ENCODE measurements at places on chromosomes 1 and 21. TPM values are rescaled to one million over a fixed set of nuclear protein-coding genes. Genes with fewer than 3 reads are reported as not detected.

The LRRC8C gene
- total RNA-seq = 11.9 TPM

GRCh38 chr21:34606051-34606450, 8.9 kb downstream of the RCAN1 start:
- DNase-seq = no peak

- DNase-seq = no peak
Measured at GRCh38 chr21:14977814-14978213, 87.0 kb downstream of the NRIP1 start.

DNA sequence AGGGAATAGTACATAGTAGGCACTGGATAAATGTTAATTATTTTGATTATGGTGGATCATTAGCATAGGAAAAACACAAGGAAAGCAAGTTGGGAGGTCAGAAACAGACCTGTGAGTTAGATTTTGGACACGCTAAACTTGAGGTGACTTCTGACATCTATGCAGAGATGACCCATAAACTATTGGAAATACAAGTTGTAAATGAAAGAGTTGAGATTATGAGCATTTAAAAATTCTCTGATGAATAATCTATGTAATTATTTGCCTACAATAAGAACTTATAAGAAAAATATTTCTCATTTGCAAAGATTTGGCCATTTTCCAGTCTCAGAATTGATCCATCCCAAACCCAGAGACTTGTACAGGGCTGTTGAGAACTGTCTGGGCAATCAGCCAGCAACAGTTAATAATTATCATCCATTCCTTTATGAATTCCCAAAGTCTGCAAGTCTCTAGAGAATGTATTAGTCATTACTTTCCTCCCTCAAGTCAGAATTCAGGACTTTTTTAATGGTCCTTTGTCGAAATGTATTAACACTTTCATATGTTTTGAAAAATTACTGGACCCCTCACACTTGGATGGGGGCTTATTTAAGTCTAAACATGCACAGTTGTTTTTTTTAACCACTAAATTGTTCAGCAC, 19.4 kb upstream of the SLAMF6 start:
- no peak for DNase-seq

The OR2T35 gene
- total RNA-seq = not detected

DNA sequence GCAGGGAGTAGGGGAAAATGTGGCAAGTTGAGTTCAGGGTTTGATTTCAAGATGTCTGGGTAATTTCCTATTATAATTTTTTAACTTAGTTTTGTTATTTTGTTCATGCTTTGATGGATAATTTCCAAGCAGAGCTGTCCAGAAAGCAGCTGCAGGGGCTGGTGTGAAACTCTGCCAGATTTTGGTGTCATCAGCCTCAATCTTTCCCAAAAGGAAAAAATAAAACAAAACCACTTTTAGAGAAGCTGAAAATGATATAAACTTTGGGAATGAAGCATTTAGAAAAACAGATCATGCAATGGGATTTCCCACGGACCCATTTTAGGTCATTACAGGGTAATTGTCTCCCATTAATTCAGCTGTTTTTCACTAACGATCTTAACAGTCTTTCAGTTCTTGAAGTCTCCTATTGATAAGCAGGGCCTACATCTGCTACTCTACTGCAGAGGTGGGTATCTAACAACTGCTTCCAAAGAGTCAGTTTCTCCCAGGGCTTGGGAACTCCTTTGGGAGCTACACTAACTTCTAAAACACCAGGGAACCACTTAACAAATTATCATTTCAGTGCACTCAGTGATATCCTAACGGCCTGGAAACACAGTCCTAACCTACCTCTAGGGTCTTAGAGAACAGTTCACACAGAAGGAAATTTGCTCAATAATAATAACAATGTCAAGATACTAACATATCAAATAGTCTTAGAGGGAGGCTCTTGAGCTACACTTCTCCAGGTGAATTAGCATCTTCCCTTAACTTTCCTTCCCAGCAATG, 12.3 kb downstream of the ZNF436 start:
- no peak for DNase-seq

The C4BPA gene
- total RNA-seq = not detected

The FAM163A gene
- not detected for total RNA-seq

The GLIS1 gene
- 0.74 TPM for total RNA-seq

DNA sequence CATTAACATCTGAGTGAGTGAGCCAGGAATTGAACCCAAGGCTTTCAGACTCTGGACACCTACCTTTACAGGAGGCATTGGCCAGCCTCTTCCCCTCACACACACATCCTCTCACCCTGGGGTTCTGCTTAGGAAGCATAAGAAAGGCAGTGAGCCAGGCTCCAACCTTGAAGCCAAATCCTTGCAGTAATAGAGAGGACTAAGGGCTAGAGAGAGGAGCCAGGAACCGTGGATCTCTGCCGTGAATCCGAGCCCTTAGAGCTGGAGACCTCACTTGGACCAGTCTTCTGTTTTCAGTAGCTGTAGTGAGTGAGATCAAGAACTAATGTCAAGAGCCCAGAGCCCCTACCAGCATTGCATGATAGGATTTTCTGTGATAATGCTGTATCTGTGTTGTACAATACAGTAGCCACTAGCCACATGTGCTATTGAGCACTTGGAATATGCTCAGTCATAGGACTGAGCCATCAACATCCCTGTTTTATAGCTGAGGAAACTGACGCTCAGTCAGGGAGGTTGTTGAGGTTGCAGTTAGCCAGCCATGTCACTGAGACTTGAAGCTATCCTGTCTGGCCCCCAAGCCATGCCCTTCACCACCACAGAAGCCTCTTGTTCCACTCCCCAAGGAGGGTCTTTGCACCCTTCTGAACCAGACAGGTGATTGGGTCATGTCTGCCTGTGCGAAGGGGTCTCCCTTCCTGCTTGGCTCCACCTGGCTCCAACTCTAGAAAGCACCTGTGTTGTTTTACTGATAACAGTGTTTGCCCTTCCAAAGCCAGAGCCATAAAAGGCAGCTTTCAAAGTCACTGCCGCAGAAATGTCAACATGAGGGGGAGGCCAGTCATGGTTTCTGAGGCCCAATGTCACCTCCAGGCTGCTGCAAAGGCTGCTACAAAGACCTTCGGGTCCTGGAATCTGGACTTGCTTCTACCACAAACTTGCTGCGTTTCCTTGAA, 101.1 kb upstream of the JUN start:
- DNase-seq = no peak

DNA sequence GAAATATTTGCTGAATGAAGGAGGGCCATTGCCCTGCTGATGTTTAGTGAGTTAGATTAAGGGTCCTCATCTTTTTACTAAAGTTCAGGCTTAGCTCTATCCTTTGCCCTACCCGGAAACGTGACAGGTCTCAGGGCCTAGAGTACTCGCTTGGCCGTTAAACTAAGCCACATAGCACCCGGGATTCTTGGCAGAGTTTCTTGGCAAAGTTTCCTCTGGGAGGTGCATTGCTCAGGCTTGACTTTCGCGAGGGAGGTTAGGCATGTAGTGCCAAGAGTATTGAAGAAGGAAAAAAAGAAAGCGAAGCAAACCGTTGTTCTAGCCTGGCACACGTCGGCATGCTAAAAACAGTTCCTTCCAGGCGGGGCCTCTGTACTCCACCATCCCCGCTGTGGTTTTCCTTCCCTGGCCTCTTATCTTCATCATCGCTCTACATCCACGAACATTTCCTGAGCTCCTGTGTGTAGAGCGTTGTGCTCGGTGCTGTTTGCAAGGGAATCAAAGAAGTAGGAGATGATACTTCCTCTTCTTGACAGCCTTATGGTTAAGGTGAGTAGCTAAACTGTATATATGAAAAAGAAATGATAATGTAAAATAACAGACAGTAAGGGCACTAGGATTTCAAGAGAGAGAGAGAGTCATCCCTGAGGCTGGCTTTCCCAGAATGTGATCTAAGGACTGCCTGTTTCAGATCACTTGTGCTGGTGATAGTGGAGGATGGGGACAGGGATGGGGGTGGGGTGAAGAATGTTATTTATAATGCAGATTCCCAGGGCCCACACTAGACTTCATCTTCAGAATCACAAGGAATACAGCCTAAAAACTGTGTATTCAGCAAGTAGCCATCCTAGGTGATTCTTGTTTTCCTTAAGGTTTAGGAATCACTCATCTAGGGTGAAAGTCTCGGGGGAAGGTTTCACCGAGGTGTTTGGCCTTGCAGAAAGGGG, 18.8 kb downstream of the RNF220 start:
- no peak for DNase-seq

- no peak for DNase-seq
Measured at GRCh38 chr1:207309745-207310273, 11.7 kb upstream of the CD55 start.

DNA sequence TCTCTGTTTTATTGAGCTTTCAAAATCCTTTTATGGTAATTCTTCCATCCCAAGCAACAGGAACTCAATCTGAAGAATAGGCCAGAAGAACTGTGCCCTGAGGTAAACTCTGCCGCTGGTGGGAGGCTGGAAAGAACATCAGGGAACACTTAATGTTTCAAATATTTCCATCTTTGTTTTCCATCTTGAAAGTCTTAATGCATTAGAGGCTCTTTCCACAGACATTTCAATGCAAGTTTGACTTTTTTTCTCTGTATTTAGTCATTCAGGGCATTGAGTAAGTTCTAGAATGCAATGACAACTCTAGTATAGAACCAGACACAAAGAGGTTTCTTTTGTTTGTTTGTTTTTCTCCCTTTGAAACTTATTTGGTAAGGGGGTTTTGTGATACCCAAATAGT, 61.5 kb downstream of the KIAA0040 start:
- no peak for DNase-seq

The OR2G6 gene
- total RNA-seq = not detected

The CROCC gene
- total RNA-seq = 12.6 TPM

DNA sequence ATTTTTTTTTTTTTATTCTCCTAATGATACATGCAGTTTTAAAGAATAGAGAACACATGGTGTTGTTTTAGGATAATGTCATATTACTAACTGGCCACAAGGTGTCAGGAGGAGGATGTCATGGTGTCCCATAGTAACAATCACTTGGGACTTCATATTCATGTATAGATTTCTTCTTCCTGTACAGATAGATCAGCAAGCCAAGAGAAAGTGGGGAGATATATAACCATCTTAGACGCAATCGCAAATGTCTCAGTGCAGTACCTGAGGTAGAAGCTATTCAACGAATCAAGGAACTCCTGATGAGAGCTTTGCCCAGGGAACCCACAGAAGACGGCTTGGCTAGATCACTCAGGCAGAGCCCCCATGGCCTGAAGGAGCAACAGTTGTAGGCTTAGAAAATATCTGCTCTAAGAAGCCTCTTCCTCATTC, 12.3 kb downstream of the OR2T11 start:
- DNase-seq = no peak

DNA sequence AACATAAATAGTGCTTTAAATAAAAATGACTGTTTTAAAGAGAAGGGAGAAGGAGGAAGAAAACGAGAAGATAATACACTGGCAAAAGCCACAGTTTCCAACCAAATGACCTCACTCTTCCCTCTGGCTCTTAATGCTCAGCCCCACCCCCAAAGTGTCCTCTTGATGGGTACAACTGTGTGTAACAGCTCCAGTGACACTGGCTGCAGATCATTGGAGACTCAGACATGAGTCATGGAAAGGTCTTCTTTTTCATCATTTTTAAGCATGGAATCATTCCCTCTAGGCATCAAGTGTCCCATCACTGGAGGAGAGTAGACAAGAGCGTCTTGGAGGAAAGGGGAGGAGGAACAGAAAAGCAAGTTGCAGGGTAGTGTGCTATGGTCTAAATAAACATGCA, 333.0 kb downstream of the PAPPA2 start:
- DNase-seq = no peak

- DNase-seq = peak; percentile 97
Measured at GRCh38 chr21:39387461-39388037, 38.7 kb upstream of the HMGN1 start.

GRCh38 chr1:234603221-234604204, 6.5 kb downstream of the IRF2BP2 start:
- DNase-seq = no peak

DNA sequence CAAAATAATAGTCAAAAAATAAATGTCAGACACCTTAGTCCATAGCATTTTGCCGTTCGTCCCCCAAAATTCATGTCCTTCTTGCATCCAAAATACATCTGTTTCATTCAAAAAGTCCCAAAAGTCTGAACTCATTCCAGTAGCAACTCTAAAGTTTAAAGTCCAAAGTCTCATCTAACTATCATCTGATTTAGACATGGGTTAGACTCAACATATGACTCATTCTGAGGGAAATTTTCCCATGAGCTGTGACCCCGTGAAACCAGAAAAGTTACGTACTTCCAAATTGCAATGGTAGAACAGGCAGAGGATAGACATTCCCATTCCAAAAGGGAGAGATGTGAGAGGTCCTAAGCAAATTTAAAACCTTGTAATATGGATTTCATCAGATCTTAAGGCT, 48.6 kb upstream of the CACHD1 start:
- DNase-seq = no peak

DNA sequence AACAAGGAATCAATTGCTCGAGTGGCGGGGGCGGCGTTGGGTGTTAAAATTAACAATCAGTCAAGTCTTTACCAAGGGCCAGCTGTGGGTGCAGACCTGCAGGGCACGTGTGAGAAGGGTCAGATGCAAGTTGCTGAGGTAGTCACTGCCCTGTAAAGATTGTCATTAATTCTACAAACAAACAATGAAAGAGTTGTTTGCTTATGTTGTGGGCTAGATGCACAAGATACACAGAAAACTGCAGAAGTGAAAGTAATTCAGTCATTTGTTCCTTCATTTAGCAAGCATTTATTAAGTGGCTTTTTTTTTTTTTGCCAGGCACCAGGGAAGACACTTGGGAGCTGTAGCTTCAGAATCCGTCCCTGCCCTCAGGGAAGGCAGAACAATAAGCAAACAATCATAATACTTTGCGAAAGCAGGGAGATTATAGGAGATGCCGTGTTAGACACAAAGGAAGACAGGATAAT, 79.5 kb downstream of the NR5A2 start:
- DNase-seq = no peak

DNA sequence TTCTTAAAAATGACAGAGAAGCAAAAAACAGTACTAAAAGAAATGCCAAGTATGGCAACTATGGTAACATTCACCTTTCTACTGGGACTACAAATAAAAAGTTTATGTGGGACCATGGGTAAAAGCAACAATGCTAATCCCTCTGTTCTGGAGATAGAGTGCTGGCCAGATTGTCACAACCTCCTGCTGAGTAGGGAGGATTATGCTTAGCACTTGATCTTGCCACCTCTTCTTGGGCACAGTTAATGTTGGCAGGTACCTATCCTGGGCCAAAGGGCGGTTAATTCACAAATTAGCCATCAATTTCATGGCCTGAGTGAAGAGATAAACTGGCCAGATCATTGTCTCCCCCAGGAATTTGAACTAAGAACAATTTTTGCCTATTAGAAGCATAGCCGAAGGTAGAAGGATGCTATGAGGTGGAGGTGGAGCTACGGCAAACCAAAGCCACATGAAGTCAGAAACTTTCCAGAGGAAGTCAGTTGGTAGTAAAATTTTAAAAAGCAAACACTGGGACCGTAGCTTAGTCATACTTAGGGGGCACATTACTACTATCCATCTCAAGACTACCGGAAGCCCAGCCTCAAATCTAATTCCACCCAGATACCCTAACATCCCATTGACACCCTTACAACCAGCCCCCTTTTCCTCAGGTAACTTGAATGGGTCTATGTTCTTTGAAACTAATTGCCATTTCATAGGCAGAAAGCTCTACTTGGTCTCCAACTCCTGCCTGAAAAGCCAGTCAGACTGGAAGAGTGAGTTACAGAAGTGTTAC, 2.7 kb downstream of the SCYL3 start:
- DNase-seq = no peak

The LYPD8 gene
- total RNA-seq = not detected

The GPR37L1 gene
- 0.09 TPM for total RNA-seq

- peak; percentile 78 for DNase-seq
Measured at GRCh38 chr1:6010554-6010953, 18.3 kb upstream of the NPHP4 start.

The PCBP3 gene
- total RNA-seq = 7.4 TPM
